ENCODE measurements at places on chromosomes 7 and 10. TPM values are rescaled to one million over a fixed set of nuclear protein-coding genes. Genes with fewer than 3 reads are reported as not detected.

DNA sequence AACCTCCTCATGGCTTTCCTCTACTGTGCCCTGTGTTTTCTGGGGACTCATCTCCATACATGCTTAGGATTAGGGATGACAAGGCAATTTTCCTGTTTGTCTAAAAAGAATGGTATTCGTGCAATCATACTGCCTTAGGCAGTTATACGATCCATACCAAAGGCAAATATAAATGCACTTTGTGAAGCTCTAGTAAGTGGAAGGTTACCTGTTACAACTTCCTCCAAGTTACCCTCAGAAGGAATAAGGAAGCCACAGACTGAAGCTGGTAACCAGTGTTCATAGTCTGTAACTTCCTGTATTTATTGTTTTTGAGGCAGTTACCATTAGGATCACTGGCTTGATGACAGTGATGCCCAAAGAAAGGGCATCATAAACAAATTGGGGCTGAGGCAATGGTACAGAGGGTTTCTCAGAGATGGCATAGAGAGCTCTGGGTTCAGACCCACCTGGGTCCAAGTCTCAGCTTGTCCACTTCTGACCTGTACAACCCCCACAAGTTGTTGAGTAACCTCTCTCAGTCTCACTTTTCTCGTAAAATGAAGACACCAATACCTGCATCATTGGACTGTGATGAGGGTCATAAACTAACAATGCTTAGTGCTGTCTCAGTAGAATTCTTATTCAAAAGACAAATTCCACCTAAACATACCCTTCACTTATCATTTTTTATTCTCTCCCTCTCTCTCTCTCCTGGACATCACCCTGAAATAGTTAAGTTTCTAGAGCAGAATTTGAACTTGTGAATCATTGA, 138.2 kb downstream of the ELMO1 start:
- peaks cover 4% of the 10 kb centered on the region for H3K4me1 ChIP-seq
- H3K27ac ChIP-seq = no peak overlapping the region
- no peaks in the 10 kb centered on the region for H3K27me3 ChIP-seq
- no peak overlapping the region for H3K4me3 ChIP-seq
- DNase-seq = no peak

- no peak overlapping the region for H3K4me3 ChIP-seq
- no peaks in the 10 kb centered on the region for H3K27me3 ChIP-seq
- no peaks in the 10 kb centered on the region for H3K36me3 ChIP-seq
- DNase-seq = no peak
- H3K27ac ChIP-seq = no peak overlapping the region
Measured at GRCh38 chr10:86098187-86098881, 268.3 kb downstream of the GRID1 start.

- H3K27me3 ChIP-seq = no peaks in the 10 kb centered on the region
- no peak overlapping the region for H3K4me3 ChIP-seq
- no peak for DNase-seq
Measured at GRCh38 chr7:94588075-94588474, 67.9 kb downstream of the SGCE start.

GRCh38 chr7:78779788-78780187, 673.7 kb downstream of the MAGI2 start:
- no peaks in the 10 kb centered on the region for H3K4me1 ChIP-seq
- no peak overlapping the region for H3K4me3 ChIP-seq
- DNase-seq = no peak
- no peak overlapping the region for H3K27ac ChIP-seq

The ZNF804B gene
- total RNA-seq = not detected

The SYT15B gene
- total RNA-seq = 1.1 TPM

The GPER1 gene
- 24.5 TPM for total RNA-seq
